ENCODE measurements at places on chromosomes 7 and 10.

DNA sequence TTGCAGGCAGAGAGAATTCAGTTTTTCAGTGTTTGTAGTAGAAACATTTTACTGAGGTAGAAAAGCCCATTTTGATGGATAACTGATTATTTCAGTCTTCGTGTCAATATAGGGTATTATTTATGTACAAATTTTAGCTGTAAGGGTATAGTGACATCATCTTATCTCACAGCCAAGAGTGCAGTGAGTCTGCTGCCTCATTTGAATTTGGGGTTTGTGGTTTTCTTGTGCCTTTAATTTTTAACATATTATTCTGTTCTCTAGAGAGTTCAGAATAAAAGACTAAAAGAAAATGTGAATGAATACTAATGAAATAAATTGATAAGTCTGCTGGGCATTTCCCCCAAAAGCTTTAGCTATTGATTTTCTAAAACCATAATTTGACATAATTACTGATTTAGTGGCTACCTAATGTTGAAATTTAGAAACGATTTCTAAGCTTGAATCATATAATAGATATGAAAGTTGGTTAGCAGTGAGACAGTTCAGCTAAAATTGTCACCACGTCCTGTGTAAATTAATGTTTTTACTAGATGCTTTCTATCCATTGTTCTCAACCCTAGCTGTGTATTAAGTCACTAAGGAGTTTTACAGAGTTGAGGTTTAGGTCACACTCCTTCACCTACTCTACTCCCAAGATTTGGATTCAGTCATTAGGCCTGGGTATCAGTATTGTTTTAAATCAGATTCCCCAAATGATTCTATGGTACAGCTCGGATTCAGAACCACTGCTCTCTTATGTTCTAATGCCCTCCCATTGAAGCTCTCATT is 37.3 kb downstream of the ACADSB start:
- no peak for DNase-seq

- no peak for DNase-seq
Measured at GRCh38 chr7:93402944-93403343, 170.8 kb downstream of the VPS50 start.

DNA sequence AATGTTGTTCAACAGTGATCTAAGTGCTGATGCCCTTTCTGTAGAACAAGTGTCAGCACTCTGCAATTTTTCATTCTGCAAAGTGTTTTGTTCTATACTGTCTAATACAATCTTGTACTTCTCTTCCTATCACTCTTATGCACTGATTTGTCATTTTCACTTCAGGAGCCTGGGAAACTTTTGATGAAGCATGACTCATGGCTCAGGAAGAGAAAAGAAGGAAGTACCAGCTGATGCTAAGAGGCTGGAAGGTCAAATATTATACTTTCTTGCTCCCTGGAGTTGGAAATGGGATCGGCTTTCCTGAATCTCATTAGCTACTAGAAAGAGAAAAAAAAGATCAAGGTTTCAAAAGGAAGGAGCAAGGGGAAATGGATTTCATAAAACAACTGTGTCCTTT is 45.8 kb downstream of the DGKI start:
- DNase-seq, result no peak

DNA sequence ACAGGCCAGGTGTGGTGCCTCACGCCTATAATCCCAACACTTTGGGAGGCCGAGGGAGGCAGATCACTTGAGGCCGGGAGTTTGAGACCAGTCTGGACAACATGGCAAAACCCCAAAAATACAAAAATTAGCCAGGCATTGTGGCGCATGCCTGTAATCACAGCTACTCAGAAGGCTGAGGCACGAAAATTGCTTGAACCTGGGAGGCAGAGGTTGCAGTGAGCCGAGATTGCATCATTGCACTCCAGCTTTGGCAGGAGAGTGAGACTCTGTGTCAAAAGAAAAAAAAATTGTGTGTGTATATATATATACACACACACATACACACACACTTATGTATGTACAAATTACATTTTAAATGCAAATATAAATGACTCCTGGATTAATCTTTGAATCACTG is 76.8 kb upstream of the LRRN3 start:
- no peak for DNase-seq

GRCh38 chr7:130293521-130293920 is 560 bp downstream of the CPA4 start:
- no peak for DNase-seq

GRCh38 chr10:62047960-62048383 is 146.5 kb downstream of the ARID5B start:
- no peak for DNase-seq

DNA sequence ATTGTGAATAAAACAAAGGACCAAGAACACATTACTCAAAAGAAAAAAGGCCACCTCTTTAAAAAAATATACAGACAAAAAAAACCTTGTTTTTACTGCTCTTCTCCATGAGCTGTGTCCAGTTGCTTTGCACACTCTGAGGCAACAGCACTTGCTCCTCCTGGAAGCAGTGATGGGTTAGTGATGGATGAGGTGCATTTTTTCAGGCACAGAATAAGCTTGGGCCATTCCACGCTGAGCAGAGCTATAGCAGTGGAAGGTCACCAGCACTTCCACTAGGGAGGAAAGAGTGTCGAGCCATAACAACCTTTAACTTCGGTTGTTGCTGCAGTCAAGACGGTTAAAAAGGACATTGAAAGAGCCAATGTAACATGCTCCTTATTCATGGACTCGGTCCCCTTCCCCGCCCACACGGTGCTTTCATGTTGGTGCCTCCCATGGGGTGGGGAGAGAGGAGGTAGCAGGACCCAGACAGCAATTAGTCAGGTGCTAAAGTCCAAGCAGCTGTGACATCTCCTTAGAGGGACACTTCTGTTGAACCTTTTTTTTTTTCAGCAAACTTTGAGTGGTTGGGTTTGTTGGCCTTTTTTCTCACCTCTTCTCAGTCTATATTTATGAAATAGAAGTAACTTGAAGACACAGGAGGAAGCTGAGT is 136.5 kb upstream of the ADARB2 start:
- DNase-seq, result no peak

- DNase-seq, result no peak
Measured at GRCh38 chr10:97321032-97321803, 2.1 kb downstream of the FRAT1 start.

GRCh38 chr7:66331883-66332282 is 126.7 kb downstream of the TPST1 start:
- no peak for DNase-seq

DNA sequence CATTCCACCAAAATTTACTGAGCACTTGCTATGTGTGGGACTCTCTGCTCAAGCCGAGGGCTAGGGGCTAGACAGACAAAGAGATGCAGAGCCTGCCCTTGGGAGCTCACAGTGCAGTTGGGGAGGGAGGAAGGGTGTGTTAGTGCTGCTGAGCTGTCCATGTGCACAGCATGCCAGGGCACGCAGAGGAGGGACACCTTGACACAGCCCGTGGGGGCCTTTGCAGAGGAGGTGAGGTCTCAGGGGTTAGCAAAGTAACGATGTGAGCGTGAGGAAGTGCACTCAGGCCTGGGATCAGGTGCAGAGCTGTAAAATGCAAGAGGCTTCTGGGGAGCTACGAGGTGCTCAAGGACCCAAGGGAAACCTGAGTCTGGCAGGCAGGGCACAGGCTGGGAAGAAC is 16.3 kb downstream of the PRKCQ start:
- DNase-seq, result no peak

- peak; percentile 44 for DNase-seq
Measured at GRCh38 chr7:2864999-2865670, 21.0 kb upstream of the GNA12 start.

- no peak for DNase-seq
Measured at GRCh38 chr10:5211696-5212536, 15.3 kb downstream of the AKR1C4 start.

GRCh38 chr7:25933921-25934320 is 218.1 kb upstream of the NFE2L3 start:
- no peak for DNase-seq

GRCh38 chr10:74599672-74600071 is 226.7 kb upstream of the KAT6B start:
- no peak for DNase-seq

GRCh38 chr10:71554671-71555070 is 158.0 kb downstream of the CDH23 start:
- DNase-seq, result no peak

- DNase-seq, result no peak
Measured at GRCh38 chr10:119254335-119254734, 47.0 kb downstream of the GRK5 start.

DNA sequence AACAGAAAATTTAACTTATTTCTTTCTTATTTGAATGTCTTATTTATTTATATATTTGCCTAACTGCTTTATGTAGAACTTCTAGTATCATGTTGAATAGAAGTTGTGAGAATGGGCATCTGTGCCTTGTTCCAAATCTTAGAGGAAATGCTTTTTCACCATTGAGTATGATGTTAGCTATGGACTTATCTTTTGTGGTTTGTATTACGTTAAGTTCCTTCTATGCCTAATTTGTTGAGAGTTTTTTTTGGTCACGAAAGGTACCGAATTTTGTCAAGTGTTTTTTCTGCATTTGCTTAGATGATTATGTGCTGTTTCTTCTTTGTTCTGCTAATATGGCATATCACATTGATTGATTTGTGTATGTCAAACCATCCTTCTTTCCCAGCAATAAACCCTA is 161.0 kb upstream of the TRIM24 start:
- no peak for DNase-seq

DNA sequence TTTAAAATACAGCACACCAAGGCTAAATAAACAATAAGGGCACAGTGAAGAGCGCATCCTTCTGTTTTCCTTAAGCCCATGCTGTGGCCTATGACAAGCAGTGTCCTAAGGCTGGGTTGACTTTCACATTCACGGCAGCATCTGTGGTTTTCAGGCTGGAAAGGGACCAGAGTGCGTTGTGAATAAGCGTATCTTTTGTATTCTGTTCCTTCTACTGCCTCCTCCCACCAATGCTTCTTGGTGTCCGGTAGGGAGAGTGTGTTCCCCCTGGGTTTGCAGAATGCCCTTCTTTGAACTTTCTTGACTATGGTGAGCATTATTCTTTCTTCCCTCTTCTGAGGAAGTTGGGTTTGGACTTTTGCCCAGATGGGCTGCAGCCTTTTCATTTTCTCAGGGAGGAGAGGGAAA is 73.6 kb downstream of the ABCA13 start:
- DNase-seq, result no peak
